GM12891 (cell line): ENCODE measurements at places on chromosomes 11 and 22.

DNA sequence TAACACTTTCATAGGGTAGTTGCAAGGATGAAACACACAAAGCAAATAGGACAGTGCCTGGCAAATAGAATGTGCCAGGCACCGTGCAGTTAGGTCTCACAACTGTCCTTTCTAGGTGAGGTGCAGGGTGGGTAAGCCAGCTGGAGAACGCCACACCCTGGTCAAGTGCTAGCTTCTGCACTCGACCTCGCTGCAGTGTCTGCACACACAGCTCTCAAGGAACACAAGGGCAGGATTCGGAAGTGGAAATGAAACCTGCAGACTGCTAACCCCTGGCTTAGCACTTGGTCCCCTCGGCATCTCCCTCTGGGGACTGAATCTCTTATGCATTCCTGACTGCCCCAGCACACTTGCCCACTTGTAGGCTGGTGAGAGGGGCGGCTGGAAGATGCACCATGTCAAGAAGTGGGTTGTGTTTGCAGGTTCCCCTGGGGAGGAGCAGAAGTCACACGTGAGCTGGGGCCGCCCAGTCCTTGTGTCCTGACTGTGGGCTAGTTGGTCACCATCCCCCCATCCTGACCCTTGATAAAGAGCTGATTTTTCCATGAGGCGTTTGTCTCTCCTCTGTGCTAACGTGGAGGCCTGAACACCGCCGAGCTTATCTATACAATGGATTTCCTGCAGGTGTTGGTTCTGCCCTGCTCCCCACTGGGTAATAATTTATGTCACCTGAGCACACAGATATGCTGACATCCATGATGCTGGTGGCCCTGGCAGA lies 89.0 kb downstream of the MICAL2 start:
- DNase-seq = no peak

DNA sequence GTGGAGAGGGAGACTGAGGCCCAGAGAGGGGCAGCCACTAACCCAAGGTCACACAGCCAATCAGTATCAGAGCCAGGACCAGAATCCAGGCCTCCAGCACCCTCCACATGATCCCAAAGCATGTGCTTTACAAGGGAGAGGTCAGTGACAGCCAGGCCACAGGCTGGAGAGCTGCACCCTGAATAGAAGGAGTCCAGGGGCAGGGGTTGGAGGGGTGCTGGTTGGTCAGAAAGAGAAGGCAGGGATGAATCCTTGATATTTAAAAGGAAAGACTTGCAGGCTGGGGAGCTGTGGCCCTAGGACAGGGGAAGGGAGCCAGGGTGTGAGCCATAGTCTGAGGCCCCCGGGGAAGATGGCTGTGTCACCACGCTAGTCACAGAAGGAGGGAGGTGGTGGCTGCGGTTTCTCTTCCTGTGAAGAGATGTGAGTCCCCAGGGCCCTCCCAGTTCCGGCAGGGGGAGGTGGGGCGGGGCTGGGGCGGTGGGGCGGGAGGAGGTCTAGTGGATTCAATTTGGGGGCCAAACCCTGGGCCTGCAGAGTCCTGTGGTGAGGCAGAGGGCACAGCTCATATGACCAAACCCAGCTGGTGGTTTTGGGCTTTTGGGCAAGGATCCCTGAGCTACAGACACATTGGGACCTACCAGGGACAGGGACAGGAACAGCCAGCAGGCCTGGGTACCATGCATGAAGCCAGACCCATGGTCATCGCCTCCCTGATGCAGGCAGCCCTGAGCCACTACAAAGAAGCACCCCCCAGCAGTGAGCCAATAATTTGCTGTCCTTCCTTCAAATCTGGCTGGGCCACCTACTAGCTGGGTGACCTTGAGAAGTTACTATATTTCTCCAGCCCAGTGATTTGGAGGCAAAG lies 14.0 kb downstream of the RAC2 start:
- DNase-seq = peak; percentile 88

DNA sequence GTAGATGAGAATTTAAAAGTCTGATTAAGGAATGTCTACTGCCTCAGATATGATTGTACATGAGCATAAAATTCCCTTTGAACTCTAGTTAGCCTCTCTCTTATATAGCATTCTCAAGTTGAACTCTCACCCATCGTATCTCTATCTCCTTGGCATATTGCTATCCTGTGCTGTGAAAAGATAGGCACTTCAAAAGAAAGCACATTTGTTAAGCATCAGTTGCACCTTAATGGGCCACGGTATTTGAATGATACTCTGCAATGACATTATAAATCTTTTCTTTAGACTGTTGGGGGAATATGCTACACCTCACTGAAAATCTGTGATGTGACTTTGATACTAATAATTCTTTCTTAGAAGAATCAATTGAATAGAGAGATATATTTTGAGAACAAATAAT lies 570.7 kb downstream of the JRKL start:
- no peak for DNase-seq

DNA sequence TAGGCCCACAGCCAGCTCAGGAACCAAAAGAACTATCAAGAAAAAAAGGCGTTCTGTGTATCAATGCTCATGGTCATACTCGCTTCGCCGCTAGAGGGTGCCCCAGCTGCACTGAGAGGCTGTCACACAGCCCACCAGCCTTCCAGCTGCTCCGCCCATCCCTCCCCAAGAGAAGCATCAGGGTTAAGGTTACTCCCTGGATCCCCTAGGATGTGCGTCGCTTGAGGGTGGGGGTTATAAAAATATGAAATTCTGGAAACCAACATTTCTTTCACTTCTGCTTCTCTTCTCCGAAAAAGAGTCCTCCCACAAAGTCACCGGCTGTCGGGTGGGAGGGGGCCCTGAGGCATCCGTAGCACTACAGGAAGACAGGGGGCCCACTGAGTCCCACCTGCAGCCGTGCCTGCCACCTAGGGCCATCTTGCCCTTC lies 1.7 kb downstream of the CBX6 start:
- peak; percentile 50 for DNase-seq
